ENCODE measurements at places on chromosomes 6 and 20.

DNA sequence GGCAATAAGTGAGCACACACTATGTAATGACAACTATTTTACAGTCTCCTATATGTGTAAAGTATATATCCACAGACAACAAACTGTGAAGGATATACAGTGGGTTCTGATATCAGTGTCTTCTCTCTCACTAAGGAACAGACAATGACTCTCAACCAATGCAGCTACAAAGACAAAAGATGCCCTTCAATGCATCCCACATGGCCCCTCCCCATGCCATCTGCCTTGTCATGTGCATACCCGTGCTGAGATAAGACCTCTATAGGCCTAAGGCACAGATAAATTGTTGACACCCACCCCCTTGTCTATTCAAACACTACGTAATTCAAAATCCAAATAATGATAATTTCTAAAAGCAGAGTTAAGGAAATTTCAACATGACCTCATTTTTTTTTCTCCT, 1123.5 kb upstream of the MAP3K7 start:
- no peak for DNase-seq

DNA sequence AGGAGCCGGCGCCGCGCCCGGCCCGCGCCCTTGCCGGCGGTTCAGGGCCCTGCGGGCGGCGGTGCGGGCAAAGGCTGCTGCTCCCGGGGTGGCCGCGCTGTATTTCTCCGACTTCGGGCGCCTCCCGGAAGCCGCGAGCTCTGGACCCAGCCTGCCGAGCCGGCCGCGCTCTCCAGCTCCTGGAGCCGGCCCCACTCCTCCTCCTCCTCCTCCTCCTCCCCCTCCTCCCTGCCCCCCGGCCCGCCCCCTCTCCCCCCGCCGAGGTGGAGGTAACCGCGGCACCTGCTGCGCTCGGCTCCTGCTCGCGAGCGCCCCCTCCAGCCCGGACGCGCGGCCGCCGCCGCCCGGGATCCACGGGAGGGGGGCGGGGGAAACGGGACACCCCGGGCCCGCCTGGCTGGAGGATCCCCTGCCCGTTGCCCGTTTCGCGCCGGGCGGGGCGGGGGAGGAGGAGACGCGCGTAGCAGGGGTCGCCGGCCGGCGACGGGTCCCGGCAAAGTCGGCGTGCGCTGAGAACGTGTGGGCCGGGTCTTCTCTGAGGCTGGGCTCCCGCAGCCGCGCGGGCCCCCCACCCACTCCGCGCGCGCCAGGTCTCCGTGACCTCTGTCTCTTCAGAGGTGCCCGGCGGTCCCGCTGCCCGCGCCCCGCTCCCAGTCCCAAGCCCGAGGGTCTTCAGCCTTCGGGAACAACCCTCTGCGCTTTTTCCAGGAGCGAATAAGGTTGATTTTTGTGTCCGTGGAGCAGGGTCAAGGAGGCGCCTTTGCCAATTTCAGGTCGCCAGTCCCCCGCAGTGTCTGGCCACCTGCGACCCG, at the start of gene SLC22A23:
SLC22A23 (minus strand) TSS at position 153 of the 812 bp plus-strand sequence. CDS start 491 bp downstream, outside the sequence.
- DNase-seq, result peak; percentile 39

GRCh38 chr20:38245753-38246152, 14.8 kb downstream of the KIAA1755 start:
- no peak for DNase-seq

DNA sequence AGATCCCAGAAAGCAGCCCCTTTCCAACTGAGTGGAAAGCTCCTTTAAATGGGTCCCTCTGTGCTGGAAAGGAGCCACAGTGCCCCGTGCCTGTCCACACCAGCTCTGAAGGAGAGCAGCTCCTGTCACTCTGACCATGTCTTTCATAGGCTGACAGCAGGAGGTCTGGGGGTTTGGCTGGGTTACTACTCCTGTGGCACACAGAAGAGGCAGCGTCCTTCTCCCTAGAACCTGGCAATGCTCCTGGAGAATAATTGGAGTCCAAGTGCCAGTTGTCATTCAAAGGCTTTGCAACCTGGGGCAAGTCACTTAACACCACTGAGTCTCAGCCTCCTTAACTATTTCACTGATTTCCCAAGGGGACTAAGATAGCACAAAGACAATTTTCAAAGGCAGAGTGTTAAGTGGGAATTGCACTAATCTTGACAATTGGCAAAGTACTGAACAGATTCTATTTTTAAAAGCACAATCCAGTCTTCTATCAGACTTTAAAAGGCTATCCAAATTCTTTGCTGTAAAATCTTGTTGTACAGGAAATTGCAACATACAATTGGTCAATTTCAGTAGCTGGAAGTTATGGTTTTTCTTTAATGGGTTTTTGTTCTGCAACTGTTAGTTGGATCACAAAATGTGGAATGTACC, 457.2 kb downstream of the KIF16B start:
- no peak for DNase-seq

DNA sequence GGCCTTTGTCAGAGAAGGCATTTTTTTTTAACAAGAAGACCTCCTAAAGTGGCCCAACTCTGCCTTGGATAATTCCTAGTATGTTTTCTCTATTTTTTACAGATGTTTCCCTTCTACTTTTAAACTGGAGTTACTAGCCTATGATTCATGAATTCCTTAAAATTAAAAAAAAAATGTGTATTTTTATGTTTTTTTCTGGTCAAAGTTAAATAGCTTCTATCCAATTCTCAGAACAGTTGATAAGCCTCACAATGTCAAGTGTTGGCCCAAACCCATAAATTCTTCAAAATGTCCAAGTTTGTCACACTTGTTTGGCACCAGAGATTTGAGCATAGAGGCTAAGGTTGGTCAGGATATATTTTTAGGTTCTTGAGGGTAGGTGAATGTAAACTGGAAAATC, 64.0 kb downstream of the JAG1 start:
- no peak for DNase-seq

DNA sequence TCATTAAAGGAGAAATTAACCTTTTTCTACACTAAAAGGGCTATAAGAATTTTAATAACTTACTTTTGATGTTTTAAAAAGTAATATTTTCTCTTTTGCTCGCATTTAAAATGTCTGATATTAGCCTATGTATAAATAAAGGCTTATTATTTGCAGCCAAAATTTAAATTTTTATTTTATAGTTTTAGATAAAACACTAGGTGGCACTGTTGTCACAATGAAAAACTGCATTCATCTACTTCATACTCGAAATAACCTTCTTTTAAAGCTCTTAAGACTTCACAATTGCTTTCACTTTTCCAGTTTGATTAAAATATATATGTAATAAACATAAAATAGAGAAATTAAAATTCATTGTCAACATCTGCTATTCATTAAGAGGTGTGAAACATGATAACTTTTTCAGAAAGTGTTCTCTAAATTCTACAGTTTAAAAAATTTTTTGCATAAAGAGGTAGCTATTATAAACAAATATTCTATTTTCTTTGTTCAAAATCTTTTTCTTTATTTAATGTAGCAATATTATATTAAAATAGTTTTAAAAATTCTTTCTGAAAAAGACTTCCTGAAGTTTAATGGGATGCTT, 78.8 kb upstream of the DEFB112 start:
- DNase-seq, result peak; percentile 27

DNA sequence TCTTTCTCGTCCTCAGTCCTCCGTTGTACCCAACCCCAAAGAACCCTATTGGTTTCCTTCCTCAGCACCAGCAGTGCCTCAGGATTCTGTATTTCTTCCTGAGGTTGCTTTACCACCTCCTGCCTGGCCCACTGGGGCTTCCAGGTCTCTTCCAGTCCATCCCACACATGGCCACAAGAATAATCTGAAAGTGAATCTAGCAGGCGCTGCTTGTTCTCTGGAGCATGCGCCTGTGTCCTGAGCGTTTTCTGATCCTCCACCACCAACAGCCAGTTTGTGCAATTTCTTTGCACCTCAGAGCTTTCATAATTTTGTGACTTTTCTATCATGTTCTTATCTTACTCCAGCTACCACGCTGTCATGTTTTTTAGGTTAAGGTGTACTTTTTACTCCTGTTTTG, 11.6 kb upstream of the HSP90AB1 start:
- DNase-seq, result no peak

Data from OCI-LY7 (cell line).